Activated CD8-positive, alpha-beta T cell treated with anti-CD3 and anti-CD28 coated beads for 36 hours (primary cell): ENCODE measurements at places on chromosomes 6 and 20. TPM values are rescaled to one million over a fixed set of nuclear protein-coding genes. Genes with fewer than 3 reads are reported as not detected.

- H3K36me3 ChIP-seq: no peaks in the 10 kb centered on the region
- H3K4me1 ChIP-seq: no peaks in the 10 kb centered on the region
- peaks cover 2% of the 10 kb centered on the region for H3K27me3 ChIP-seq
- no peak overlapping the region for H3K4me3 ChIP-seq
- H3K27ac ChIP-seq: no peak overlapping the region
- DNase-seq: no peak
Measured at GRCh38 chr6:160678230-160678629, 14.2 kb upstream of the LPA start.

Gene SIRT5
- total RNA-seq: 9.4 TPM

DNA sequence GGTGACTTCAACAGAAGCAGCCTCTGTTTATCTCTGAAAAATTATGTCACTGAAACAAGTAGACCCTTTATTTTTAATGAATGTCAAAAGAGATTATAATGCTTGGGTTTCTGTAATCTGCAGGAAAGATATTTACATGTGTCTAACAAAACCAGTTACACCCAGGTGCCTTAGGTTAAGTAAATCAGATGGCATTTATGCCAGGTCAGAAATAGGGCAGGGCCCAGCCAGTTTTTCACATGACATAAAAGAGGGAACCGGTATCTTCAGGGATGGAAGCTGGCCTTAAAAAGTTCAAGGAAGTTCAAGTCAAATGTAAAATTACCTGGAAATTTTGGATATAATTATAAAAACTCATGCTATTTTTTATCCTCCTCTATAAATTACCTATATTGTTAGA lies 14.2 kb upstream of the ENPP4 start:
- no peaks in the 10 kb centered on the region for H3K27me3 ChIP-seq
- H3K36me3 ChIP-seq: peaks cover 36% of the 10 kb centered on the region
- no peak for DNase-seq
- H3K4me1 ChIP-seq: peaks cover 20% of the 10 kb centered on the region
- no peak overlapping the region for H3K4me3 ChIP-seq
- no peak overlapping the region for H3K27ac ChIP-seq

GRCh38 chr20:34988191-34988540 lies 32.5 kb downstream of the MYH7B start:
- H3K27ac ChIP-seq: no peak overlapping the region
- no peak for DNase-seq
- H3K27me3 ChIP-seq: peaks cover 2% of the 10 kb centered on the region
- H3K4me1 ChIP-seq: no peaks in the 10 kb centered on the region
- H3K4me3 ChIP-seq: no peak overlapping the region

DNA sequence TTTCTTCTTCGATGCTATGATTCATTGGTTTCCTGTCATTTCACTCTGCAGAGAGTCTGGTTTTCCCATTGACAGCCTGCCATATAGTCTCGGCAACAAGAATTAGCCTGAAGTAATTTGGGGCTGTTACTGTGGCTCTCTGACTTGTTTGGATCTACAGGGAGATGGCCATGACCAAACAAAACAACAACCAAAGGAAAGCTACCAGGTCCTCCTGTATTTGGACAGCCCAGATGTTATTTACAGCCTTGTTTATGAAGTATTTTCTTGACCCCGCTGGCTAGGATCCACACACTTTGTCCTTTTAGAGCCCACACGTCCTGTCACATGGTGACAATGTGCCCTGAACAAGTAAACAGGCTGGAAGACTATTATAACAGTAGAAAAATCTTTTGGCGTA lies 111.4 kb upstream of the PREP start:
- H3K4me1 ChIP-seq: peaks cover 3% of the 10 kb centered on the region
- no peak for DNase-seq
- no peak overlapping the region for H3K4me3 ChIP-seq
- no peak overlapping the region for H3K27ac ChIP-seq
- no peaks in the 10 kb centered on the region for H3K36me3 ChIP-seq

GRCh38 chr6:31400467-31401289 lies 2.7 kb upstream of the MICA start:
- peak overlapping the region; percentile 93 for H3K27ac ChIP-seq
- no peaks in the 10 kb centered on the region for H3K27me3 ChIP-seq
- H3K36me3 ChIP-seq: peaks cover 2% of the 10 kb centered on the region
- H3K4me1 ChIP-seq: peaks cover 44% of the 10 kb centered on the region
- DNase-seq: peak; percentile 90

DNA sequence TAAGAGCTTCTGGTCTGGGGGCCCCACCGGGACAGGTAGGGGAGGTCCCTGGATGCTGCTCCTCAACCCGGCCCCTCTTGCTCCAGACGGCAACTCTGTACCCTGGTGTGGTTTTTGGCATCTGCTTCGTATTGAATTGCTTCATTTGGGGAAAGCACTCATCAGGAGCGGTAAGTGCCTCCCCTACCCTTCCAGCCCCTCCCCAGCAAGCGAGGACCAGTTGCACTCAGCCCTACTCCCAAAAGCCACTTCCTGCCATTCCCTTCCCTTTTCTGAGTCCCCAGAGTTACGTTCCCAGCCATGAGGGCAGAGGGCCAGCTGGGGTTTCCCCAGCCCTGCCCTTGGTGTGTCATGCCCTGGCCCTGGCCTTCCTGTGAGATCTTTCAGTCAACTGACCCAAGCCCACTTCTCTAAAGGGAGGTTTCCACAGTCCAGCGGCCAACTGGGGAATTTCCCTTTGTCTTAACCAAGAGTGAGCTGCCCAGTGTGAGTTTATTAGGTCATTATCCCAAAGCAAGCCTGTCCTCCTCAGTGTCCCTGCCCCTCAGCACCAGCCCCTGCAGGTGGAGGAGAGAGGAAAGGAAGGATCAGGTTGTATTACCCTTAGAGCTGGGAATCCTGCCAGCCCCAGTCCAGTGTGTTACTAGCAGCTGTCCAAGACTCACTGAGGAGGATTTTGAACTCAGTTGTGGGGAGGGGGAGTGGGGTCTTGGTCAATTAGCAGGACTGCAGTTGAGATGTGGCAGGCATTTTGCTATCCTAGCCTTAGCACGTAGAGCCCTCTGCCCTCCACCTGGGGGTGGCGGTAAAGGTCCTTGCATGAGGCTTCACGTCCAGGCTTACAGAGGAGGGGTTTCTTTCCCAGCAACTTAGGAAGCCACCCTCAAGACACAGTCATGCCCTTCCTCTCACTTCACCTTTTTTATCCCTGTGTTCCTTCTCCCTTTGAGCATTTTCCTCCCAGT lies 45.8 kb downstream of the TM9SF4 start:
- peak overlapping the region; percentile 52 for H3K27ac ChIP-seq
- peaks cover 7% of the 10 kb centered on the region for H3K4me1 ChIP-seq
- no peak overlapping the region for H3K4me3 ChIP-seq
- H3K36me3 ChIP-seq: peaks cover 52% of the 10 kb centered on the region
- no peaks in the 10 kb centered on the region for H3K27me3 ChIP-seq

Gene CPXM1
- 2.9 TPM for total RNA-seq

DNA sequence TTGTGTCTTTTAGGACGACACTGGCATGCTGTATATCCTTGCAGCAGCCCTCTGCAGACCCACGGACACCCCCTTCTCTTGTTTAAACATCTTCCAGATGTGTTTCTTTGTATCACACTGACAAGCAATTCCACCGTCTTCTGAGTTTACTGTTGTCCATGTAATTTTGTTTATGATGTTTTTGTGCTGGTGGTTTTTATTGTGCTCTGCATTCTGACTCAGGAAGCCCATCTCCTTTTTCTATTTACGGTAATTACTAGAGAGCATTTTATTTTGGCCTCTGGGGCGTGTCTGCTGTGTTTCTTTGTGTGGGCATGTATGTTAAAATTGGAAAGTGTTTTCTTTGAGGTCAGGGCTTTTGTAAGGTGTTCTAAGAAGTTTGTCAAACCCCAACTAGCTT lies 111.9 kb downstream of the JARID2 start:
- H3K4me1 ChIP-seq: peaks cover 52% of the 10 kb centered on the region
- H3K4me3 ChIP-seq: no peak overlapping the region
- H3K27me3 ChIP-seq: no peaks in the 10 kb centered on the region
- H3K27ac ChIP-seq: no peak overlapping the region
- peaks cover 9% of the 10 kb centered on the region for H3K36me3 ChIP-seq

DNA sequence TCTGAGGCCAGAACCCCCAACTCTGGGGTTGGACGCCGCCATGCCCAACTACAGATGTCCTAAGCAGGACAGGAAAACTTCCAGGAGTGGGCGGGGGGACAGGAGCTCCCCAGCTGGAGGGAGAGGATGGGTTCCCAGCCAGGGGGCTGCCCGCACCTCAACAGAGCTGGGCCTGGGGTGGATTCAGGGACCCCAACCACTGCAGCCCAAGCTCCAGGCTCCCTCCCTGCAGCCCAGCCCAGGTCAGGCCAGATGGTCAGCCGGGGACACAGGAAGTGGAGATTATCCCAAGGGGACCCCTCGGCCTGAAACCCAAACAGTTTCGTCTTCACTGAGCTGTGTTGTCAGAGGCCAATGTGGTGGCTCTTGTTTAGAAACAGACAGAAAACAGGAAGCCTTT lies 9.4 kb downstream of the LAMA5 start:
- DNase-seq: no peak
- no peak overlapping the region for H3K27ac ChIP-seq
- H3K27me3 ChIP-seq: no peaks in the 10 kb centered on the region

DNA sequence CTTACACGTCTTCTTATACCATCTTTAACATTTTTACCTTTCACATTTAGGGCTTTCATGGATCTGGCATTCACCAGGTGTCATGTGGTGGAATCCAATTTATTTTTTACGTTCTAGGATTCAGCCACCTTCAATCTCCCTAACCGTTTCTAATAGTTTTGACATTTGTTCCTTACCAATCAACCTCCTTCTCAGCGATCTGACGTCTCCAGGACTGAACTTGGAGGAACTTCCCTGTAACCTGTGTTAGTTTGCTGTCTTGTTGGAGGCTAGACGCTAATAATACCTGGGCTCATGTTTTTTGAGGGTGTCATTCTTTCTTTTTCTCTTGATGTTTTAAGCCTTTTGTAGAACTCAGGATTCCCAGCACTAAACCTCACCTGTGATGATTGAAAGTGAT lies 351.6 kb downstream of the THBS2 start:
- peaks cover 5% of the 10 kb centered on the region for H3K4me1 ChIP-seq
- no peaks in the 10 kb centered on the region for H3K36me3 ChIP-seq
- no peak overlapping the region for H3K27ac ChIP-seq
- no peak overlapping the region for H3K4me3 ChIP-seq
- DNase-seq: no peak

GRCh38 chr6:33850296-33850695 lies 46.5 kb upstream of the MLN start:
- peaks cover 17% of the 10 kb centered on the region for H3K27me3 ChIP-seq
- DNase-seq: no peak
- no peaks in the 10 kb centered on the region for H3K36me3 ChIP-seq
- no peaks in the 10 kb centered on the region for H3K4me1 ChIP-seq
- no peak overlapping the region for H3K4me3 ChIP-seq

Gene LAMA4
- not detected for total RNA-seq

Gene IRF4
- 439 TPM for total RNA-seq

- DNase-seq: no peak
- peaks cover 53% of the 10 kb centered on the region for H3K36me3 ChIP-seq
- H3K4me3 ChIP-seq: no peak overlapping the region
- peaks cover 10% of the 10 kb centered on the region for H3K4me1 ChIP-seq
- peak overlapping the region; percentile 59 for H3K27ac ChIP-seq
Measured at GRCh38 chr20:49231471-49231870, 12.3 kb downstream of the DDX27 start.

Gene MEP1A
- total RNA-seq: not detected

Gene RAET1L
- total RNA-seq: not detected

Gene TFAP2B
- total RNA-seq: not detected

GRCh38 chr20:54323227-54323734 lies 115.4 kb downstream of the PFDN4 start:
- H3K4me3 ChIP-seq: no peak overlapping the region
- peaks cover 1% of the 10 kb centered on the region for H3K27me3 ChIP-seq
- H3K36me3 ChIP-seq: no peaks in the 10 kb centered on the region
- peak overlapping the region; percentile 53 for H3K27ac ChIP-seq
- H3K4me1 ChIP-seq: peaks cover 27% of the 10 kb centered on the region

DNA sequence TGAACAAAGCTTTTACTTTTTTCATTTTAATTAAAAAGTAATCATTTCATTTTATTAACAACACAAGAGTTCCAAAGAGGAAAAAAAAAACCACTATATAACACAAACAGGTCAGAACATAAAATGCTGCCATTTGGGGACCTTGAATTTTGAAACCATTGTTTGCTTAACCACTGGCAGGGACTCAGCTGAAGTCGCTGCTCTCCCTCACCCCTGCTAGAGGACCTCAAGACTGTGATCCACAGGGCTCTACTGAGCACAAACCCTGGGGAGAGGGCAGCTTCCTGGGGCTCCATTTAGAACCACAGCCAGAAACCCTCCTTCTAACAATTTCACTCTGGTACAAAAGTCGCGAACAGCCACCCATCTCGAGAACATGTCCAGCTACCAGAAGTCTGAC lies 28.8 kb downstream of the NCOA5 start:
- DNase-seq: no peak
- no peak overlapping the region for H3K4me3 ChIP-seq
- H3K36me3 ChIP-seq: peaks cover 60% of the 10 kb centered on the region
